ENCODE measurements at places on chromosomes 11 and 22. TPM values are rescaled to one million over a fixed set of nuclear protein-coding genes. Genes with fewer than 3 reads are reported as not detected.

Gene ANKK1
- polyA plus RNA-seq: not detected

Gene NXPE2
- not detected for polyA plus RNA-seq

Gene SLC5A12
- not detected for polyA plus RNA-seq

Gene IL17REL
- not detected for polyA plus RNA-seq

Gene MUC5AC
- not detected for polyA plus RNA-seq

Gene IRAG1
- polyA plus RNA-seq: not detected

Gene P2RX6
- polyA plus RNA-seq: 0.25 TPM

Gene CSRP3
- not detected for polyA plus RNA-seq

Gene OR52N4
- not detected for polyA plus RNA-seq

Gene GNB1L
- polyA plus RNA-seq: 17.3 TPM

Gene GPHA2
- not detected for polyA plus RNA-seq

Gene B3GAT3
- 51.3 TPM for polyA plus RNA-seq

Gene LMO2
- not detected for polyA plus RNA-seq

Gene LARGE2
- 1.7 TPM for polyA plus RNA-seq

Gene PATE4
- not detected for polyA plus RNA-seq

Gene PARVG
- polyA plus RNA-seq: 77.8 TPM
